ENCODE measurements at places on chromosomes 13 and 19. TPM values are rescaled to one million over a fixed set of nuclear protein-coding genes. Genes with fewer than 3 reads are reported as not detected.

C5AR1 gene
- total RNA-seq, result 52.7 TPM

GRCh38 chr13:95497381-95497807, 55.1 kb upstream of the CLDN10 start:
- no peak for DNase-seq

LRCH1 gene
- 46.5 TPM for total RNA-seq

DNA sequence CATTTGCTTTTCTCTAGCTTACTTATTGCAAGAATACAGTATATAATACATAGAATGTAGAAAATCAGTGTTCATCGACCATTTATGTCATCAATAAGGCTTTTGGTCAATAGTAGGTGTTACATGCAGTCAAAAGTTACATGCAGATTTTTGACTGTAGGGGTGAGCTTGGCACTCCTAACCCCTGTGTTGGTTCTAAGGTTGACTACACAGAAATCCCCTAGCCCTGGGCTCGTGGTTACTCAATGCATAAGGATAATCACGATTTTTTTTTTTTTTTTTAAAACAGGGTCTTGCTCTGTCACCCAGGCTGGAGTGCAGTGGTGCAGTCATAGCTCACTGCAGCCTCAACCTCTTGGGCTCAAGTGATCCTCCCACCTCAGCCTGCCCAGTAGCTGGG, 4.0 kb upstream of the NWD1 start:
- DNase-seq, result no peak

PLVAP gene
- total RNA-seq, result 368 TPM

DNA sequence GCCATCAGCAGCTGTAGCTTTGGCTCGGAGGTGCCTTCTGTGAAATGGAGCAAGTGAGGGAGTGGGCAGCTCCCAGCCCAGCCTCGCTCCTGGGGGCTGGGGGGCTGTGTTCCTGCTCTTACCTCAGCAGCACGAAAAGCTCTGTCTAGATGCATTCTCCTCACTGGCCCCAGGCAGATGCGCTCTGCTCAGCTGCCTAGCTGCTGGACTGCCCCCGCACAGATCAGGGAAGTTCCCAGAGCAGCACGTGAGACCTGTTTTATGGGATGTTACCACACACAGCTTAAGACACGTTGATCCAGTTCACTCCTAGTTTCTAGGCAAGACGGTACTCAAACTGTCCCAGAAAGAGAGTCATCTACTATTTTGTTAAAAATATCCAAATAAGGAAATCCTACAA, 13.6 kb downstream of the LCP1 start:
- no peak for DNase-seq

DNA sequence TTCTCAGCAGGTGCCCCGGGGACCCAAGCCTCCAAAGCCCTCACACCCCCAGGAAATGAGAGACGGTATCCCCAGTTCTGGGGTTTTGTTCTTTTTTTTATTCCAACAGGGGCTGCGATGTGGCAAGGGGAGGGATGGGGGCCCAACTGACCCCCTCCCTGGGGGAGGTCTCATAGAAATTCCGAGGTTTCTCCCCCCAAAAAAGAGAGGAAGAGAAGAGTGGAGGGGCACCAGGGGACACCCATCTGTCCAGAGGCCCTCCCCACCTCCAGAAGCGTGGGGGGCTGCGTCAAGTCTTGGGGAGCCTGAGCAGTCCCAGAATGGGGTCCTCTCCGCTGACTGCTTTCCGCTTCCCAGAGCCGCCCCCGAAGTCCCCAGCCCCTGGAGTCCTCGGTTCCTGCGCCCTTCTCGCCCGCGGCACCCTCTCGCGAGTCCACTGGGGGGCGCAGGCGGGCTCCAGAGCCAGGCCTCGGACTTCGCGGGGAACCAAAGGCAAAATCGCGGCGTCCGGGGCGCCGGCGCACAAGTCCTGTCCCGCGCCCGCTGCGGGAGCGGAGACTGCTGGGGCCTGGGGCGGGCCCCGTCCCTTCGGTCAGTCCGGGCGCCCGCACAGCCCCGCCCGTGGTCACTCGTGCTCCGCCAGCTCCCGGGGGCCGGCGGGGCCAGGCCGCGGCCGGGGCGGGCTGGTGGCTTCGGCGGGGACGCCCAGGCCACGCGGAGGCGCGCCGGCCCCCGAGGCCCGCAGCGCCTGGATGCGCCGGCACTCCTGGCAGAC, 4.4 kb upstream of the ATP1A3 start:
- no peak for DNase-seq

STXBP2 gene
- 35.4 TPM for total RNA-seq

EHD2 gene
- total RNA-seq, result 189 TPM

C1QTNF9B gene
- total RNA-seq, result 0.93 TPM

Data from aorta (tissue), 5 donors.